CD8-positive, alpha-beta memory T cell (primary cell): ENCODE measurements at places on chromosomes 11 and 22. TPM values are rescaled to one million over a fixed set of nuclear protein-coding genes. Genes with fewer than 3 reads are reported as not detected.

The SCN3B gene
- total RNA-seq = not detected

The GDPD4 gene
- total RNA-seq = not detected

The OR8D4 gene
- total RNA-seq = not detected

- no peaks in the 10 kb centered on the region for H3K27me3 ChIP-seq
- no peak overlapping the region for H3K4me3 ChIP-seq
- peaks cover 6% of the 10 kb centered on the region for H3K36me3 ChIP-seq
- no peaks in the 10 kb centered on the region for H3K4me1 ChIP-seq
- no peak for DNase-seq
These were observed 14.3 kb downstream of the LRRC75B start for GRCh38 chr22:24578355-24579257.

DNA sequence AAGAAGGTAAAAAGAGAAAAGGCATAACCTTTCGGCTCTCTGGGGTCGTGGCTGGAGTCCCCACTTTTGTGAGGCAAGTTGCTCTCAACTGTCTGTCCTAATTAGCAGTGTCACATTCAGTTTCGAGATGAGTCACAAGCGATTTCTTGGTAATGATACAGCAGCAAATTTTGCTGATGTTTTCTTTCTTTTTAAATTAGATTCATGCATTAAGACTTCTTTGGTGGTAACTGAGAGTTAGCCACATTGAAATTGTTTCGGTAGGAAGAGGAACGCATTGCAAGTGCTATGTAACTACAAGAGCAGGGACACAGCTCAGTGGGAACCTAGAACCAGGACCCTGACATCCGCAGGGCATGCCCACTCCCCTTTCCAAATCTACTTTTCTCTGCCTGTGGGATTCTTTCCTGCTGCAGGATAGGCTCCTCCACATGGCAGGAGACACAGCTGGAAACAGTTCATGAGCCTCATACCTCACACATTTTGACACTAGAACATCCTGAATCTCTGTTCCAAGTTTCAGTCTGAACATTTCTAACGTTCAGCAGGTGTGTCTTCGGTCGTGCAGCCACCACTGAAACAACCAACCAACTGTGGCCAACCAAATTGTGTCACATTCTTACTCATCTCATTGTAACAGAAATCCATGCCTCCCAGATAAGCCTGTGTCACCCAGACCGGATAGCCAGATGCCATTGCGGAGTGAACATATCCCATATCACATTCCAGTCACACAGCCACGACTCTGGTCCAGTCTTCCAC, 987.6 kb downstream of the NTM start:
- no peak overlapping the region for H3K4me3 ChIP-seq
- H3K4me1 ChIP-seq = no peaks in the 10 kb centered on the region
- no peak overlapping the region for H3K27ac ChIP-seq
- H3K27me3 ChIP-seq = no peaks in the 10 kb centered on the region
- no peaks in the 10 kb centered on the region for H3K36me3 ChIP-seq

DNA sequence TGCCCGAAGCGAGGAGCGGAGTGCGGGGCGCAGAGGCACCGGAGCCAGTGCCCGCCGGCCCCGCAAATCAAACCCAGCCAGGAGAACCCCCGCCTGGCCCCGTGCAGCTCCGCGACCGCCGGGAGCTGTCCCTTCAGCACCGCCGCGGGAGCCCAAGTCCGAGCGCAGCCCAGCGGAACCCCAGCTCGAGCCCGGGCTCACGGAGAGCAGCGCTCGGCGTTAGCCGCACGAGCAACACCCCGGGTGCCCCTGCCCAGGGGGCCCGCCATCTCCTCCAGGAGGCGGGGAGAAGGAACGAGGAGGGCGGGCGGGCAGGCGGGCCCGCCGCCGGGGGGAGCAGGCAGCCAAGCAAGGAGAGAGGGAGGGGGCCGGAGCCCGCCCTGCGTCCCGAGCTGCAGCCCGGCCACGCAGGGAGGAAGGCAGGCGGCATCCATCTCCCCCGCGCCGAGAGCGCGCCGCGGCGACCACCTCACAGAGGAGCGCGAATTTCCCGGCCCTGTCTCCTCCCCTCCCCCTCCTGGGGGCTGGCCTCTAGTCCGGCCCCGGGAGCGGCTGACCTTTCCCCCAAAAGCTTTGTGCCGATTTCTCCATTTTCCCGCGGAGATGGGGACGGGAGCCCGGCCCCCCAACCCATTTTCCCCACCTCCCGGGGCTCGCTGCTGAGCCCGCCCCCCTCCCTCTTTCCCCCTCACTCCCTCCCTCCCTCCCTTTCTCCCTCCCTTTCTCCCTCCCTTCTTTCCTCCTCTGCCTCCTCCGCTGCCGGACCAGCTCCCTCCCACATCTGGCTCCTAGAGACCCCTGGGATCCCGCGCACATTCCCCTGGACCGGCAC, 621 bp downstream of the KCNC1 start:
- peak; percentile 39 for DNase-seq
- no peaks in the 10 kb centered on the region for H3K4me1 ChIP-seq
- H3K36me3 ChIP-seq = no peaks in the 10 kb centered on the region
- peaks cover 19% of the 10 kb centered on the region for H3K27me3 ChIP-seq

- no peak for DNase-seq
- no peaks in the 10 kb centered on the region for H3K4me1 ChIP-seq
- H3K36me3 ChIP-seq = no peaks in the 10 kb centered on the region
- no peak overlapping the region for H3K27ac ChIP-seq
- no peak overlapping the region for H3K4me3 ChIP-seq
- no peaks in the 10 kb centered on the region for H3K27me3 ChIP-seq
These were observed 70.2 kb downstream of the ARHGAP8 start for GRCh38 chr22:44822534-44822933.

- peaks cover 11% of the 10 kb centered on the region for H3K27me3 ChIP-seq
- no peaks in the 10 kb centered on the region for H3K4me1 ChIP-seq
- H3K4me3 ChIP-seq = no peak overlapping the region
- H3K36me3 ChIP-seq = no peaks in the 10 kb centered on the region
- DNase-seq = no peak
- no peak overlapping the region for H3K27ac ChIP-seq
These were observed 6.7 kb upstream of the SLC6A5 start for GRCh38 chr11:20592741-20593140.

DNA sequence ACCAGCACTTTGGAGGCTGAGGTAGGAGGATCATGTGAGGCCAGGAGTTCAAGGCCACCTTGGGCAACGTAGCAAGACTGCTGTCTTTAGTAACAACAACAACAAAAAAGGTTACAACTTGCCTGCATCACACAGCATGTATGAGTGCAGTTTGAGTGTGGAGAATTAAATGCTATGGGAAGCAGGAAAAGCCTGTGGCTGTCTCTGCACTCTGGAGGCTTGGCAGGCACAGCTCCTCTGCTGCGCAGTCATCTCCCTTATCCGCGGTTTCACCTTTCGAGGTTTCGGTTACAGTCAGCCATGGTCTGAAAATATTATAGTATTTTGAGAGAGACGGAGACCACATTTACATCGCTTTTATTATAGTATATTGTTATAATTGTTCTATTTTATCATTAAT, 2.9 kb downstream of the MICAL2 start:
- H3K27ac ChIP-seq = peak overlapping the region; percentile 38
- H3K36me3 ChIP-seq = no peaks in the 10 kb centered on the region
- H3K4me3 ChIP-seq = no peak overlapping the region
- DNase-seq = no peak
- no peaks in the 10 kb centered on the region for H3K27me3 ChIP-seq

- no peaks in the 10 kb centered on the region for H3K27me3 ChIP-seq
- H3K27ac ChIP-seq = no peak overlapping the region
- DNase-seq = no peak
- H3K36me3 ChIP-seq = no peaks in the 10 kb centered on the region
- no peaks in the 10 kb centered on the region for H3K4me1 ChIP-seq
These were observed 62.4 kb downstream of the PARVB start for GRCh38 chr22:44086271-44087088.

DNA sequence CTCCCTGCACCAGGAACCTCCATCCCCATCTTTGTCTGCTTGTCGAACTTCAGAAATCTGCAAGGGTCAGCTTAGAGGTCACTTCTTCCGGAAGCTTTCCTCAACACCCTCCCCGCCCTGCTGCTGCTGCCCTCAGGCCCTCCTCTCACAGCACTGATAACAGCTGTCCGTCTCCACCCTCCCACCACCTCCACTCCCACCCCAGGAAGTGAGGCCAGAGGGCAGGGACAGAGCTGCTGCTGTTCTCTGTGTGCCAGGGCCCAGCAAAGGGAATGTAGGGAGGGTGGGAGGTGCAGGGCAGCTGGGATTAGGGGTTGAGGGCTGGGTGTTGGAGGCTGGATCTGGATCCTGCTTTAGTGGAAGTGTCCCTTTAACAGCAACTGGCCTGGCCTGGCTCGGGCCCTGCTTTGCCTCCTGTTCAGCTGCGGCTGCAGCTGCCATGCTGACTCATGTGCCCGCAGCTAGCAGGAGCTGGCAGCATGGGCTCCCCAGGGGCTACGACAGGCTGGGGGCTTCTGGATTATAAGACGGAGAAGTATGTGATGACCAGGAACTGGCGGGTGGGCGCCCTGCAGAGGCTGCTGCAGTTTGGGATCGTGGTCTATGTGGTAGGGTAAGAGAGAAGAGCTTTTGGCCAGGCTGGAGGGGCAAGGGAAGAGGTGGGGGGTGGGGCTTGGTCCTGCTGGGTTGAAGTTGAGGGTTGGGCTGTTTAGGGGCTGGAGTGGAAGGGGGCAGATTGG, at the start of gene P2RX6:
TSS of gene P2RX6 (plus strand) at position 440 of the 740 bp plus-strand sequence. CDS start at position 450, 10 bp downstream.
- peak within 1 kb of the TSS; percentile 90 for H3K27ac ChIP-seq
- H3K4me3 ChIP-seq = peak within 1 kb of the TSS; percentile 74
- H3K36me3 ChIP-seq = no peaks in the 10 kb centered on the region
- DNase-seq = no peak
- H3K4me1 ChIP-seq = peaks cover 18% of the 10 kb centered on the region

- H3K27ac ChIP-seq = no peak overlapping the region
- H3K4me1 ChIP-seq = no peaks in the 10 kb centered on the region
- no peak for DNase-seq
- no peak overlapping the region for H3K4me3 ChIP-seq
- no peaks in the 10 kb centered on the region for H3K27me3 ChIP-seq
These were observed 12.1 kb downstream of the CPSF7 start for GRCh38 chr11:61417670-61418069.

DNA sequence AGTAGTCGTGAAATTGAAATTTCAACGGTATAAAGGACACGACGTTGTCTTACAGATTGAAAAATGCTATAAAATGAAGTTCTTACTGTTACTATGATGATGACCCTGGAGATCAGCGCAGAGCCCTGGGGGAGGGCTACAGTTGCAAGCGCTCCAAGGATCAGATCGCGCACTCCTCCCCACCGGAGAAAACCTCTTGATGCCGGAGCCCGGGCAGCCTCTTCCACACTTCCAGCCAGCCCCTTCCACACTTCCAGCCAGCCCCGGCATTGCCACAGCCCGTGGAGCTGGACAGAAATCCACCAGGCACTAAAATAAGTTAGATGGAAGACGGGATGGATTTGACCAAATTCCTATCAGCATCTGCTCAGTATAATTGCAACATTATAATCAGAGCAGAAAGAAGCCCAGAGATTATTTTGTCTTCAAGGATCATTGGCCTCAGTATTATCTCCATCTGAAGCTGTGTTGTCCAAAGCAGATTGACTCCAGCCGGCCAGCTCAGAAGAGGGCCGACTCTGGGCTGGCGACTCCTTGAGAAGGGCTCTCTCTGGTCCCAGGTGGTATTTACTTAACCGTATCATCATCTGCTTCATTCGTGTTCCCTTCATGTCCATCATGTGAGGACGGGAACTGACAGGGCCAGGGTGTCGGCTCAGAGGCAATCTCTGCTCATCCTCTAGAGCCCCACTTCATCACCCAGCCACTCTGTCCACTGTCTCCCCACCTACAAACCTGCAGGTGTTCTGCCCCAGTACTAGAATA, 777 bp upstream of the MICAL3 start:
- H3K36me3 ChIP-seq = no peaks in the 10 kb centered on the region
- peaks cover 5% of the 10 kb centered on the region for H3K4me1 ChIP-seq
- DNase-seq = no peak
- H3K27me3 ChIP-seq = peaks cover 13% of the 10 kb centered on the region
- H3K27ac ChIP-seq = no peak overlapping the region

- H3K4me1 ChIP-seq = no peaks in the 10 kb centered on the region
- no peak for DNase-seq
- no peak overlapping the region for H3K27ac ChIP-seq
- no peak overlapping the region for H3K4me3 ChIP-seq
These were observed 24.7 kb upstream of the BAIAP2L2 start for GRCh38 chr22:38135133-38135706.

DNA sequence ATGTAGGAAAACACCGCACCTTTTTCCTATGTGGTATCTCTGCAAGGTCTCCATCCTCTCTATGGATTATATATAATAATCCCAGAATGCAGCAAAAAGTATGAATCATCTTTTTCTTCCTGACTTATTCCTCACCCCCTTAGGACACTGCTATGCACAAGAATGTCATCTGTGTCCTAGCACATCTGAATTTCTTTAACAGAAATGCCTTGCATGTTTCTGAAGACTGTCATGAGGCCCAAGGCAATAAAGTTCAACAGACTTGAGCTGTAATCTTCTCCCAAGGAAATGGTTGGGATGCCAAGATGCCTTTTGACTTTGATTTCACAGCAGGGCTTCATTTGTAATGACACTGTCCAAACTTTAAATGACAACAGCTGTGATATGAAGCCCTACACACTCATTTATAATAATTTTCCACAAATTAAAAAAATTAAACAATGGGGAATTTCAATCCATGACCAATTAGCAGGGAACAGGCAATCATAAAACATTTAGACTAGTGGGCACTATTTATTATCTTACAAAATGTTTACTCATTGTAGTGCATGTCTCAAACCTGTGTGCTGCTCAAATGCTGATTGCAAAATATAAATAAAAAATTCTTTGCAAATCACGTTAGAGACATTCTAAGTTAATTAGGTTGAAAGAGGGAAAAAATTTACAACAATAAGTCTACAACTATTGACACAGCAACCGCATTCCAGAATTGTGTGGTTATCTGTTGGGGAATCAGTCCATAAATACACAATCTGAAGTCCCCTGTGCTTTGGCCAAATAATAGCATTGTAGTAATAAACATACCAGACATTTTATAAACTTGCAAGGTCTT, 242.3 kb downstream of the SWAP70 start:
- H3K27me3 ChIP-seq = no peaks in the 10 kb centered on the region
- H3K36me3 ChIP-seq = no peaks in the 10 kb centered on the region
- H3K4me3 ChIP-seq = no peak overlapping the region
- no peak overlapping the region for H3K27ac ChIP-seq
- DNase-seq = no peak
- H3K4me1 ChIP-seq = no peaks in the 10 kb centered on the region

- H3K27me3 ChIP-seq = no peaks in the 10 kb centered on the region
- H3K27ac ChIP-seq = no peak overlapping the region
- no peaks in the 10 kb centered on the region for H3K4me1 ChIP-seq
- no peak for DNase-seq
- H3K4me3 ChIP-seq = no peak overlapping the region
These were observed 44.4 kb downstream of the NAT10 start for GRCh38 chr11:34149786-34150185.
